Daoy (cell line): ENCODE measurements at places on chromosomes 5 and 9.
A peak's percentile ranks its signal among the peaks of the same experiment; 100 is the strongest.

- no peak for DNase-seq
These were observed 192.2 kb downstream of the CHSY3 start for GRCh38 chr5:130096483-130096882.

DNA sequence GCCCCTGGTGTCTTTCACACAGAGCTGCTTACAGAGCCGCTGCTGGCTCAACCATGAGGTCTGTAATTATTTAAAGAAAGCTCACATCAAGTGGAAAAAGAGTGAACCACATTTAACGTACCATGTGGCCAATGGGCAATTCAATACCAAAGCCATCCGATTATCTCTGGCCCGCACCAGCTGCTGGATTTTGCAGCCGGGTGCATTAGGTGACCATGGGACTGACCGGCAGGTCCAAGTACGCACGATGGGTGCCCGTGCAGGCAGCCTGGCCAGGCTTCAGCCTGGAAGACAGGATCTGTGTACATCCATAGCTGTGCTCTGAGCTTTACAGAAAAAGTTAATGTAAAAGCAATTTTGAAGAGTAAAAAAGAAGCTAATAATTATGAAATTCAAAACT, 20.5 kb downstream of the PPARGC1B start:
- no peak for DNase-seq

DNA sequence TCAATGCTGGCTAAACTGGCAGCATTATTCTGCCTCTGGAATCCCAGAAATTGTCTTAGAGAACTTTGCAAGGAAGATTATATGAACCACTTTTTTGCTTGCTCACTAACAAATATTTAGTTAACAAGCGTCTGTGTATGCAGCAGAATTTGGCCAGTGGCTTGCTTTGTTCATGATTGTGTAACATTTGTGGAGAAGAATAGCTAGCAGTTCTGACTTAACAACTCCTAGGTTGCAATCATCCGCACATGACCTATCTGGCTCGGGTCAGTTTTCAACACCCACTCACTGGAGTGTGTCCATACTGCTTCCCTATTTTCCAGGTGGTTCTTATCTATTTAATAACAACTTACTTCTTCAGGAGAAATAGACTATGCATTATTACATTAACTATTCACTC, 98.5 kb downstream of the SNX18 start:
- no peak for DNase-seq

- DNase-seq = no peak
These were observed 3.4 kb downstream of the MEIKIN start for GRCh38 chr5:131942016-131942415.

DNA sequence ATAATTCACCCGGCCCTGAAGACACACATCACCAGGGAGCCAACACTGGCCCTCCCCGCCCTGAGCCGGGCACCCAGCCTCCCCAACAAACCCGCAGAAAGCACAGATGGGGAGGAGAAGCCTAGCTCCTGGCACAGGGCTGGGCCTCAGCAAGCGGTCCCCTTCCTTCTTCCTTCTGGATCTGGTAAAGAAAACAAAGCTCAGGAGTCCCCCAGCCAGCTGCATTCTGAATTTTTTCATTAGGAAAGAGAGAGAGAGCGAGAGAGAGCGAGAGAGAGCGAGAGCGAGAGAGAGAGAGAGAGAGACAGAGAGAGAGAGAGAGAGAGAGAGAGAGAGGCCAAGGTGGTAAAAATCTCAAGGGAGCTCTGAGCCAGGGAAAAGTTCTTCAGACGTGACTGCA, 195.7 kb downstream of the CRB2 start:
- no peak for DNase-seq

- no peak for DNase-seq
These were observed 151.8 kb upstream of the COL5A1 start for GRCh38 chr9:134489621-134490408.

DNA sequence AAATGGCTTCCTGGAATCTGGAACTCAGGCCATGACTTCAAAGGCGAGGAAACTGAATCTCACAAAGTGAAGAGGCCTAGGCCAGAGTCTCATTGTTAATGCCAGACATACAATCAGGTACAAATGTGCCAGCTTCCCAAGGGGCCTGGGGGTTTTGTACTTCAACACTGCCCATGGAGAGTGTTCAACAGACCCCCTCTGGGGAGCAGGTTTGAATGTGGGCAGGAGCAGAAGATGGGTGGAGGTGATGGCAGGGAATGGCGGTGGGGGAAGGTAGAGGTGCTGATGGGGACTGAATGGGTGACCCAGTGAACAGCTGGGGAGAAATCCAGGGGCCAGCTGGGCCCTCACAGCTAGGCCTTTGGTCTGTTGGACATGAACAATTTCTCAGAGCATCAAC, 12.0 kb downstream of the FOXI1 start:
- no peak for DNase-seq

DNA sequence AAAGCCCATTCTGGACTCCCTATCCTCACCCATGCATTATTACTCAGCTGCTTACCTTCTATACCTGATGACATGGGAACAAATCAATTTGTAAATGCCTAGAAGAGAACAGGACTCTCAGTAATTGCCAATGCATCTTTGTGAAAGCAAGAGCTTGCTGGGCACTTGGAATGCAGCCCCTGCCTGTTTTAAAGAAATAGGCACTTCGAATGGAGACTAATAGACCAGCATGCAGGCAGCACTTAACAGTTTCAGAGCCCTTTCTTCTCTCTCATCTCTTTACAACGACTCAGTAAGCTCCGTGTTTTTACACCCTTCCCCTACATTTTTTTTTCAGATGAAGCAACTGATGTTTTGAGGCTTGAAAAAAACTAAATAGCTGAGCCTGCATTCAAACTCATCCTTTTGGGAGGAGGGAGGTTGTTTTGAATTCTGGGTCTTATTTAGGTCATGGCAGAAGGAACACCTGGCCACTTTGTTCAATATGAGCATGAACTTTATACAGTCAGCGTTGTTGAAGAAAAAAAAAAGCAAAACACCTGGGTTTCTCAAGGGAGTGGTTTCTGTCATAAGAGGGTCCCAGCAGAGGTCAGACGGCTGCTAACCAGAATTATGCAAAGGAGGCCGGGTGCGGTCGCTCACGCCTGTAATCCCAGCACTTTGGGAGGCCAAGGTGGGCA, 34.6 kb upstream of the WHRN start:
- no peak for DNase-seq

DNA sequence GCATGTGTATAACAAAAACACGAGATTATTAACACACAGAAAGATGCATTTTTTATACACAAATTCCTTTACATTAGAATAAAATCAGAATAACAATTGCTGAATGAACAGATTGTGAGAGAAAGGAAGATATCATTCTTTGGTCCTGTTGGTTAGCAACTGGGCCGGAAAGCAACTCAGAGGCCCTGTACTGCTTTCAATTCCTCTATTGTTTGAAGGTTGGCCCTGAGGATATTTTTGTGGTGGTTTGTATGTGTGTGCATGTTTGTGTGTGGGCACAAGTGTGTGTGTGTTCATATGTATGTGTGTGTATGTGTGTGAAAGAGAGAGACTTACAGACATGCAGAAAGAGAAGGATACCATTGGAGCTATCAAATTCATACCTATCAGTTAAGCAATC, 356.8 kb upstream of the DMAC1 start:
- no peak for DNase-seq

- peak; percentile 32 for DNase-seq
These were observed 624 bp downstream of the FBXW11 start for GRCh38 chr5:172005708-172006320.

- DNase-seq = no peak
These were observed 355.9 kb downstream of the ADAMTS6 start for GRCh38 chr5:65125591-65126541.

DNA sequence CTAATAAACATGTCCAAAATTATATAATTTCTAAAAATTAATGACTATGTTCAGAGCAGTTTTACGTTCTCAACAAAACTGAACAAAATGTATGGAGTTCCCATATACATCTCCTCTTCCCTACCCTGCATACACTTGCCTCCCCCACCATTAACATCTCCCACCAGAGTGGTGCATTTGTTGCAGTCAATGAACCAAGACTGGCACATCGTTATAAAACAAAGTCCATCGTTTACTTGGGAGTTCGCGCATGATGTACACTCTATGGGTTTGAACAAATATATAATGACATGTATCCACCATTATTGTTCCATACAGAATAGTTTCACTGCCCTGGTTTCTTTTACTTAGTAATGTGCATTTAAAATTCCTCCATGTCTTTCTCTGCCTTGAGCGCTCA, 130.1 kb downstream of the APBA1 start:
- DNase-seq = no peak

- DNase-seq = peak; percentile 66
These were observed 20.7 kb downstream of the NLN start for GRCh38 chr5:65742565-65743231.

GRCh38 chr5:73915345-73915744, 289.3 kb downstream of the ARHGEF28 start:
- DNase-seq = no peak

DNA sequence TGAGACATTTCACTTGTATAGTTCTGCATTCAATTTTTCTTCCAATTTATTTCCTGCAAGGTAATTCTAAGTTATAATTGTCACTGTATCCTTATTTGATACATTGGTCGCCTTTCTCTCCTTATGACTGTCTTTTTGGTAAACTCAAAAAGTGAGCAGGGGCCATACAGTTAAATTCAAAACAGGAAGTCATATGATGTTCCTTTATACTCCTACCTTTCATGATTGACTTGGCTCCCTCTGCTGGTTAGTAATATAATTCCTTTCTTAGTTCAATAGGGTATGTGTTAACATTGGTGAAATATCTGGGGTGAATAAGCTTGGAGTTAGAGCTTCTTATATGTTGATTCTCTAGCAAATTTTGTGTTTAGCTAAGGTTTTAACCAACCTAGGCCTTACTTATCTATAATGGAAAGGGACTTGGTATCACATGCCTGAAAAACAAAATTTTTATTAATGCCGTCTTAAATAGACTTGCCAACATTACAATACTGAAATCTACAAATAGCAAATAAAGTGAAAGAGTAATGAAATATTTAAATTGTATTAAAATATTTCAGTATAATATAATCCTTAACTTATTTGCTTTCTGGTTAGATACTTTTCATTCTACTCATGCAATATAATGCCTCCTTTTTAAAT, 6.0 kb upstream of the NIPBL start:
- DNase-seq = peak; percentile 33

GRCh38 chr5:17663182-17663581, 28.9 kb downstream of the TAF11L14 start:
- no peak for DNase-seq

GRCh38 chr9:83935276-83935935, 14.2 kb upstream of the KIF27 start:
- DNase-seq = peak; percentile 78

DNA sequence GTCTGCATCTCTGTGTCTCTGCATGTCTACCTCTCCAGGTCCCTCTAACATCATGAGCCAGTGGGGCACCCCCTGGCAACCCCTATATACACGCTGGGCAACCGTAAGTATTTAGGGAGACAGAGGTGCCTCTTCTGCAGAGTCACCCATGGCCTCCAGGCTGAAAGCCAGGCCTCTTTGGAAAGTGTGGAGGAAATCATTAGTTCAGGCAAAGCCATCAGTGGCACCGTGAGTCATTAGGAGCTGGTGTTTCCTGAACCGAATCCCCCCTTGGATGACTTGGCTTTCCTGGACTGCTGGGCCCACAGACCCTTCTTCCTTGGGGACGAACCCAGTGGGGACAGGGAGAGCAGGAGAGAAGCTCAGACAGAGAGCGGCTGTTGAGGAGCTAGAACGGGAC, 174.8 kb downstream of the OLFM1 start:
- peak; percentile 86 for DNase-seq
